ENCODE measurements at places on chromosomes 12 and 14.

DNA sequence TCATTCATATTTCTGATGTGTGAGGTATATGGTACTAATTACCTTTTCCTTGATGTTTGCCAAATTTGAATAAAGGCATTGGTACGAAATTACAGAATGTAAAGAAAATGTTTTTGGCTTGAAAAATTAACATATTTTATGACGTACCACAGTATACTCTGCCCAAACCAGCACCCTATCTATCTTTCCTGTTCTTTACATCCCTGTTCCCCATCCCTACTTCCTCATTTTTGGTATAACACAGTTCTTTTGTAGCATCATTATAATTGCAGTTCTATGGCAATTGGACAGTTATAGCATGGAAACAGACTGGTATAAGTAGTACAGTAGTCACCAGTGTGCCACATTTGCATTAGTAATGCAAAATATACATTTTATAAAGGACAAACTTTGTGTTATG is 7.0 kb upstream of the CCT2 start:
- DNase-seq: no peak

DNA sequence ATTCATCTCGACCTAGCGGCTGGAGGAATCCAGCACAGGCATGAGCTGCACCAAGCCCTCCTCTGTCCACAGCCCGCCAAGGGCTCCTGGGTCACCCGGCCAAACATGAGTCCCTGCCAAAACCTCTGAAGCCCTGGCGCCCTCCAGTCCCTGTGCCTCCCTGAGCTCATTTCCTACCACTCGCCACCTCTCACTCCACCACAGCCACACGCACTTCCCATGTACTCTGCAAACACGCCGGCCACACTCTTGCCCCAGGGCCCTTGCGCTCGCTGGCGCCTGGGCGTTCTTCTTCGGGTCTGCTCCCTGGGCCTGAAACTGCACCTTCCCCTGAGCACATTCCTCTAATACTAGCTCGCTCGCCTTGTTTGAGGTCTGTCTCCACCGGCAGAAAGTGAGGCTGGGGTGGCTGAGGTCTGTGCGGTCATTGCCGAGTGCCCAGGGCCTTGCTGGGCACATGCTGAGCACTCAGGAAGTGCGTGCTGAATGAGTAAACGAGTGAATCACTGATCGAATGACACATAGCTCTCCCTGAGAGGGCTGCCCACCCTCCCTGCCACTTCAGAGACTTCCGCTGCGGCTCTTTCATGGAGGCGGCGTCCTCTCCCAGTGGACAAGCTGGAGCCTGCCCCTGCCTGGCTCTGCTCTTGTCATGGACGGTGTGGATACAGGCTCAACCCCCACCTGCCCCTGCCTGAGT is 33.7 kb upstream of the DLK1 start:
- no peak for DNase-seq

DNA sequence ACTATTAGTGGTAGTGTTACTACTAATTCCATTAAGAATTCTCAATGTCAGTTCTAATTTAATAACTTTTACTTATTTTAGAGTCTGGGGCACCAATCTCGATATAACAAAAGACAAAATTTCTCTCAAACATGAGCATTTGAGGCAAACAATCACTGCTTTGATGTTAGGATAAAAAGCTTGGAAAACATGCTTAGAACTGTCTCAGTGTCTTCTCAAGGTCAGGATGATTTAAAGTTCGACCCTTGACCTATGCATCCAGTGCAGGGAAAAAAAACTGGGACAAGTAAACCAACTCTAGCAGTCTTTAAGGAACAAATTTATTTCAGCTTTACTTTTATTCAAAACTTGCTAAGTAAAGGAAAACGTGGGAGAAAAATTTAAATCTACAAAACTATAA is 31.1 kb downstream of the SPTLC2 start:
- DNase-seq: no peak

DNA sequence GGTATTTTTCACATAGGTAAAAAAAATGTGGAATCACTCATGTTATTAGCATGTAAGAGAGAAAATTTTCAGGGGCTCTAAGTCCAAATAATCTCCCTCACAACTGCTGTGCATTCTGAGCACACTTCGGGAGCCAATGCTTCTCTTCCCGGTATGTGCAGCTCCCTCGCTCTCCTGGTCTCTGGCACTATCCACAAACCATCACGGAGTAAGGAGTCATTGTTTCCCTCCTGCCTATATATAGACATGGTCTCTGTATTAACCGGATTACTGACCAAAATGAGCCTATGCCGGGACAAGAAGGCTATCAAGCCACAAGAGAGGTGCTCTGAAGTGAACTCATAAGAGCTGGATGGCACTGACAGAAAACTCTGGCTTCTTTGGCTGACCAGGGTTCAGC is 13.4 kb downstream of the HECTD4 start:
- no peak for DNase-seq

DNA sequence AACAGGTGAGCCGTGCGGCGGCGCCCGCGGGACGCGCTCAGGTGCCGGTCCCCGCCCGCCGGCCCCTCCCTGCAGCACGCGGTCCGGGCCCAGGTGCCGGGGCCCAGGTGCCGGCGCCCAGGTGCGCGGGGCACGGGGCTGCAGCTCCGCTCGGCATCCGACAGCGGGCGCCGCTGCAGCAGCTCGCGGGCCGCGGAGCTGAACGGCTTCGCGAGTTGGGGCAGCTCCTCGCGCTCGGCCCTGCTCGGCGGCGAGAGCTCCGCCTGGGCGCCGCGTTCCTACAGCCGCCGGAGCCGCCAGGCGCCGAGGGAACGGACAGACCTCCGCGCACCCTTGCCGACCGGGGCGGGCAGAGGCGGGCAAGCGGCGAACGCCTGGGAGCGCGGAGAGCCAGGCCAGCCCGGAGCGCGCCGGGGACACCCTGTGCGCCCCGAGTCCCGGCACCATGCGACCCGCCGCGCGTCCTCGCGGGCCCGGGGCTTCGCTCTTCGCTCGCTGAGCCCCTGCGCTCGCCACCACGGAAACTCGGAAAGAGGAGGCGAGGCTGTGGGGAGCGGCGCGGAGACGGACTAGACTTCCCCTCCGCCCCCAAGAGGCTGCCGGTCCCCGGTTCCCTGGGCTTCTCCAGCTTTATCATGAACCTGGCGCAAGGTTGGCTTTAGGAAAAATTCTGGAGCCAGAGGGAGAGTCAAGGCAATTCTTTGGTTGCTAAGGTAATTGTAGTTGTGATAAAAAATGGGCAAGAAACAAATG is at the start of gene RGS6:
TSS of gene RGS6 (plus strand) at position 201 of the 753 bp plus-strand sequence.
- DNase-seq: peak; percentile 46

- no peak for DNase-seq
These were observed 184.4 kb upstream of the FKBP4 start for GRCh38 chr12:2610358-2610757.

DNA sequence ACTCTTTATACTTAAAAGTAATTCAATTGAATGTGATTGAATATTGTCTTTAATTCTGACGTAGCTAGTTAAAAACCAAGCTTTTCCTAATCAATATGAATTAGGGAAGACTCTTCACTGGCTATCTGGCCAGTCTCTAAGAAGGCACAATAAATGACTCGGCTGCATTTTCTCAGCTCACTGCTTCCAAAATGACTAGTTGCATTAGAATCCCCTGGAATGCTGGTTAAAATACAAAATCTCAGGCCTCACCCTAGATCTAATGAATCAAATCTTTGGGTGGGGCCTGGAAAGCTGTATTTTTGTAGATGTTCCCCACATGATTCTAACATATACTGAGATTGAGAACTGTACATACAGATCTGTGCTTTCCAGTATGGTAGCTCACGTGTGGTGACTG is 242.1 kb downstream of the CHST11 start:
- no peak for DNase-seq

DNA sequence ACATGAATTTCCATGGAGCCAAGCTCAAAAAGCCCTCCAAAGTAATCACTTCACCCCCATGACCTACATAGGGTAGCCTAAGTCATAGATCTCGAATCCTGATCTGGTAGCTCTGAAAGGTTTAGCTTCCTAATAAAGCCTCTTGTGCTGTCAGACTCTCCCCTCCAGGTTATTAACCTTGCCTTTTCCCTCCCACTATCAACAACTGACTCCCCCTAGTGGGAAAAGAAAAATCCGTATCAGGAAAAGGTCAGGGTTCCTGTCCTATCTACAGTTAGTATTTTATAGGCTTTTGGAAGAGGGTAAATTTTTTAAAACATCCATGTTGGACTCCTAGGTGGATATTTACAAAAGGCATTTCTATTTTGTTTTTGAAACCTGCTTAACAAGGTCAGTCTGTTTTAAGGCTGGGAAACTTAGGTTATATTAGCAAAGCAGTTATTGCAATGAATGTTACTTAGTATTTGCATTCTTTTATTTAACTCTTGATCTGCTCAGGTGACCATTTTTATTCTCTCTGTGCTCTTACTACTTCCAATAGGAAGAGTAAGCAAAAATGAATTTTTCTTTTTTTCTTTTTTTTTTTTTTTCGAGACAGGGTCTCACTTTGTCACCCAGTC is 8.0 kb downstream of the YY1 start:
- DNase-seq: peak; percentile 49

DNA sequence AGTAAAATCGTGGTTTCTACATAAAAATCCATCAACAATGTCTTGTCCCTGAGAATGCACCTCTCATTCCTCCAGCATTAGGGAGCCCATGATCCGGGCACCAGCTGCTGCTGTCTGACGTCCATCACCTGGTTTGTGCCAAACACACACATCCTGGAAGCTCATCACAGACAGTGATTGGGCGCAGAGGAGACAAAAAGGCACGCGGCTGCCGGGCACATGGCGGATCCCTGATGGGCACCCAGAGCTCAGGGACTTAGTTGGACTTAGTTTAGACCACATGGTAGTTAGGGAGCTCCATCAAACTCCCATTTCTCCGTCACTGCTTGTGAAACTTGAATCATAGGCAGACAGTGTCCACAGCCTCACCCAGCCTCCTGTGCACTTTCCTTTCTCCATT is 1059.3 kb downstream of the TMEM121 start:
- no peak for DNase-seq

DNA sequence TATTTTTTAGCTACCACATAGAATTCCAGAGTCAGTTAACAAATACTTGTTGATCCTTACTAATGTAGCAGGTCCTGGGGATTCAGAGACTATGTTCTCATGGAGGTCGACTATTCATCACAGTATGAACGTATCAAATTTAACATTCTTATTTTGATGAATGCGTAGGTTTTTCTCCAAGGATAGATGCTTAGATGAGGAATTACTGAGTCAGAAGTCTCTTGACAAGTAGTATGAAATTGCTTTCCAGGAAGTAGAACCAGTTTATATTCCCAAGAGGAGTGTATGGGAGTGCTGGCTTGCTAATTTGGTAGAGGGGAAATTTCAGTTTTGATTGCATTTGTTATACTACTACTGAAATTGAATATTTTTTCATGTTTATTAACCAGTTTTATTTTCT is 42.8 kb upstream of the CRADD start:
- DNase-seq: no peak

DNA sequence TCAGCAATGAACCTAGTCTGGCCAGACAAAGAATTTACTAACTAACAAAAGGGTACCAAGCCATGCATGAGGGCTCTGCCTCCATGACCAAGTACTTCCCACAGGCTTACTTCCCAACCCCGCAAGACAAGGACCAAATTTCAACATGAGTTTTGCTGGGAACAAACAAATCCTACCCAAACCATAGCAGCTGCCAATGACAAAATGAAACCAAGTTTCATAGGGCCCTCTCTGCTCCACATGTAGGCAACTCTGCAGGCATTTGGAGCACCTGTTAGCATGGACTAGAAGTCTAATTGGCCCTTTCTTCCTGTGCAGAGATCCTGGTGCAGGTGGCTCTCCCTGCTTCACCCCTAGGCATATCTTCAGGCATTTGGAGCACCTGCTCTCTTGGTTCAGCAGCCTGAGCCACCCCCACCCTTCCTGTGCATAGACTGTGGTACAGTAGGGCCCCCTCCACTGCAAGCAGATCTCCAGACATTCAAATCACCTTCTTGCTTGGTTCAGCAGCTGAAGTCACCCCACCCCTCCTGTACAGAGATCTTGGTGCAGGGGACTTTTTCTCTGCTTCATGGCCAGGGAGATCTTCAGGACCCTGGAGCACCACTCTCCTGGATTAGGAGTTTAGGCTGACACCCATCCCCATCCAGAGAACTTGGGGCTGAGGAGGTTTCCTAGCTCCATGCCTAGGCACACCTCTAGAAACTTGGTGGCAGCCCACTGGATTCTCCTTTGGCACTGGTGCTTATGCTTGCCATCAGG is 308.7 kb downstream of the RPAP3 start:
- no peak for DNase-seq

GRCh38 chr14:68666899-68667298 is 126.0 kb downstream of the ZFP36L1 start:
- no peak for DNase-seq

GRCh38 chr14:36222337-36222736 is 45.8 kb upstream of the PTCSC3 start:
- DNase-seq: no peak

DNA sequence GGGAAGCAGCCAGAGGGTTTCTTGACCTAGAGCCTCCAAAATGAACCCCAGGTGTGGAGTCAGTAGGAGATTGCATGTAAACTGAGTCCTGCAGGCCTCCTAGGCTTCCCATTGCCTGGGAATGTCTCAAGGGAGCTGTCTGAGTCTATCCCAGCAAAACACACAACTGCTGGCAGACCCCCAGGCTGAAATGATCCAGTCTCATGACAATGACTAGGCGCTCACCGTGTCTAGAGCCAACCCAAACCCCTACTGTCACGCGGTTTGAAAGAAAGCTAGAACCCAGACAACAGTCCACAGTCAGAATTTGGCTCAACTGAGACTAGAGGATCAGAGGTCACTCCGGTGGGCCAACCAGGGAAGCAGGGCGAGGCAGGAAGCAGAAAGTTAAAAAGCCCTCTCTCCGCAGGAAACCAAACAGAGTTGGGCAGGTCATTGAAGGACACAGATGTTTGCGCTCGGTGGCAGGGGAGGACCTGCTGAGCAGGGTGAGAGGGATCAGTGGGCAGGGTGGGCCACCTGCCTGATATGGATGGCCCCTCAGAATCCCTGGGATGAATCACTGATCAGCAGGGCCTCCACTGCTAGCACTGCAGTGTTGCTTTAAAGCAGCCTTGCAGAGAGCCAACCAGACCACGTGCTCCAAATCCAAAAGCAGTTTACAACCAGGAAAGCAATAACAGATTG is 23.8 kb downstream of the ACTN1 start:
- no peak for DNase-seq

DNA sequence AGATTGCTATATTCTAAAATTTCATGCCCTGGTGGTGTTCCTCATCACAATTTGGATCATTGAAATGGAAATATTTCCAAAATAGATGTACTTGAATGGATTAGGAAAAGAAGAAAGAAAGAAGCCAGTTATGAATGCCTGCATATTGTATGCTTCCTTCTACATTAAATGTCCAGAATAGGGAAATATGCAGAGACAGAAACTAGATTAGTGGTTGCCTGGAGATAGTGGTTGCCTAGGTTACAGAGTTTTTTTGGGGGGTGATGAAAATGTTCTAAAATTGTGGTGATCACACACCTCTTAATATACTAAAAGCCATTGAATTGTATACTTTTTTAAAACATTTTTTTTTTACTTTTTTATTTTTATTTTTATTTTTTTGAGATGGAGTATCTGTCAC is 18.0 kb downstream of the TUBA1A start:
- DNase-seq: no peak

- no peak for DNase-seq
These were observed 12.6 kb upstream of the OR8S1 start for GRCh38 chr12:48512855-48513254.

GRCh38 chr12:16606201-16606849 is 363 bp upstream of the LMO3 start:
- no peak for DNase-seq

- DNase-seq: no peak
These were observed 107.5 kb downstream of the SPTSSA start for GRCh38 chr14:34354556-34354955.

GRCh38 chr12:22275843-22276242 is 58.7 kb downstream of the ST8SIA1 start:
- DNase-seq: no peak

- DNase-seq: no peak
These were observed 114.7 kb upstream of the FKBP4 start for GRCh38 chr12:2679816-2680675.
